ENCODE measurements at places on chromosomes 7 and 10.

- no peak for DNase-seq
These were observed 13.4 kb downstream of the BLNK start for GRCh38 chr10:96257944-96258343.

DNA sequence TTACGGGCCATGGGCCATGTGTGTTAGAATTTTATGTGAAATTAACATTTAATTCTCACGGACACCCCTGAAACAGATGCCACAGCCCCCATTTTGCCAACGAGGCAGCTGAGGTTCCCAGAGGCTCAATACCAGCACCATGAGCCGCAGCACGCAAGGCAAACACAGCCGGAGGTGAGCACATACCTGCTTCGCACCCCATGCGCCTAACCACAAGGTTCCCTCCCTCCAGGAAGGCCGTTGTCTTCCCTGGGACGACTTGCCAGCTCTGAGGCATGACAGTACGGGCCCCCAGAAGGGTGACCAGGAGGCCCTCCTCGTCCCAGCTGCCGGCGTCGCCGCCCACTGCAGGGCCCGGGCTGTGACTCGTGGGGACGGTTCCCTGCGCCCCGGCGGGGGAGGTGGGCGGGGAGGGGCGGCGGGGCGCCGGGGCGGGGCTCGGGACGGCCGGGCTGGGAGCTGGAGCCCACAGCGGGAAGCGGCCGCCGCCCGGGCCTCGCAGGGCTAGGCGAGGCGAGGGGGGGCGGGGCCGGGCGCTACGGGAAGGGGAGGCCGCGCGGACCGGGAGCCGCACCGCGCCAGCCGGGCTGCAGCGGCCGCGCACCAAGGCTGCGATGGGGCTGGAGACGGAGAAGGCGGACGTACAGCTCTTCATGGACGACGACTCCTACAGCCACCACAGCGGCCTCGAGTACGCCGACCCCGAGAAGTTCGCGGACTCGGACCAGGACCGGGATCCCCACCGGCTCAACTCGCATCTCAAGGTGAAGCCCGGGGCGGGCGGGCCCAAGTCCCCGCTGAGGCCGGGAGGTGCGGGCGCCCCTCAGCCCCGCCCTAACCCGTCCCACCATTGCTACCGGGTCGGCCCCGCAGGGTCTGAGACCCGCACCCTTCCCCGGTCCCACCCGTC lies at the start of gene CAV2:
Gene CAV2, plus strand, starts transcription at position 571 of the 910 bp plus-strand sequence. Its CDS starts 44 bp downstream, at position 615.
- DNase-seq: no peak

DNA sequence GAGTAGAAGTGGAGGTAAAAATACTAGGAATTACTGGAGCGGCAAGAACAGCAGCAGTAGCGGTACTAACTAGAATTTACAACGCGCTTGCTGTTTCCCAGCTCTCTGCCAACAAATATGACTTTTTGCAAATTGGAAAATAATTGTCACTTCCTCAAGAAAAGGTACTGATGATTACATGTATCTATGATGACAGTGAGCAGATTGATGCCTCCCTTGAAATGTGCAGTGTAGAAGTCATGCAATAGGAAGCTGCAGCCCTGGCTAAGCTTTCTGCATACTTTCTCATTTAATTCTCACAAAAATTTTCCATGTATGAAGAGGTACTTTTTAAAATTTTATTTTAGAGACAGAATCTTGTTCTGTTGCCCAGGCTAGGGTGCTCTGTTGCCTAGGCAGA lies 49.9 kb downstream of the ANK3 start:
- DNase-seq: no peak

DNA sequence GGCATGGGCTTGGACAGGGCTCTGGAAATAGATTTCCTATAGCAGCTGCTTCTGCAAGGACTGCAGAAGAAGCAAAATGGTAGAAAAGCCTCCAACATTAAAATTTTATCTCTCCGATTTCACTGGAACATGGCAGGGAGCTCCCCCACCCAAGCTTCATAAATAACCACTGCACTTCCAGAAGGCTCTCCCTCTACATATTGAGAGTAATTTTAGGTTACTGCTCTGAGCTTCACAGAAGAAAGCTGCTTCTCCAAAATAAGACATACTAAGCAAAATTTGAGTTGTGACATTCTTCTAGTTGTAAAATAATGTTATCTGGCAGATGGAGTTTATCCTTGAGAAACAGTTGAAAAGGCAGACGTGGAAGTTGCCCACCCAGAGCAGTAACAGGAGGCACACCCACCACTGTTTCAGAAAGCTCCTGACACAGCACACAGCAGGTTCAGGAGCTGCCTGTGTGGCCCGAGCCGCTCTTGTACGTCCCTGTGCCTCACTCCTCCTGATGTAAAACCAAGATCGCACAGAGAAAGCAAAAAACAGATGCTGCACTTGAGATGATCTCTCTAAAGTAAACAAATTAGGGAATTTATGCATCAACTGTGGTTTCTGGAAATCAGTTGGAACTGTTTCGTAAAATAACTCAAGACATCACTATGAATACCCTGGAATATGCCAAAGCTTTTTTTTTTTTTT lies 621.0 kb downstream of the PARD3 start:
- DNase-seq: no peak

DNA sequence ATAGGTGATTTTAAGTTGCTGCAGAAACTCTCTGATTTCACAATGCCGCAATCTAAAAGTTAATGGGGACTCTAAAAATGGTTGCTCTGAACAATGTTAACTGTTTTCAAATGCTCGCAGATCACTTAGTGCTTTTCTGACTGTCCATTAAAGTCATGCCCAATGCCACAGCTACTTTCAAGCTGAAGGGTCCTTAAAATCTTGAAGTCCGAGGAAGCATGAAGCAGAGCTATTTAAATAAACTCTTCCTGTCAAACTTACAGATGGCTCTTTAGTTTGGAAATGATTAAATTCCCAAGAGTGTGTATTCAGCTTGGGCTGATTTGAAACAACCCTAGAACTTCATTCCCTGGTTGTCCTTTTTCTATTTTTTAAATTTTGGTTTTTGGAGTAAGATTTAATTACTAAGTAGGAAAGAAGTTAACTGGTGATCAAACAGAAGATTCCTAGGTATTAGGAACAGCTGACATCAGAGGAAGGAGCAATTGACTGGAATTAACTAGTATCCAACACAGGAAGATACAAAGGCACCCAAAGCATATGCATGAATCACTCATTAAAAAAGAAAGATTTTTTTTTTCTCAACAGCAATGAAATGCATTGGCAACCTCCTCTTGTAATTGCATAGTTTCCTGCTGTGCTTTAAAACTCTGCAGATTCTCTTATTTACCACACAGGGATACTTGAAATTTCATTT lies 105.1 kb downstream of the NRP1 start:
- no peak for DNase-seq

DNA sequence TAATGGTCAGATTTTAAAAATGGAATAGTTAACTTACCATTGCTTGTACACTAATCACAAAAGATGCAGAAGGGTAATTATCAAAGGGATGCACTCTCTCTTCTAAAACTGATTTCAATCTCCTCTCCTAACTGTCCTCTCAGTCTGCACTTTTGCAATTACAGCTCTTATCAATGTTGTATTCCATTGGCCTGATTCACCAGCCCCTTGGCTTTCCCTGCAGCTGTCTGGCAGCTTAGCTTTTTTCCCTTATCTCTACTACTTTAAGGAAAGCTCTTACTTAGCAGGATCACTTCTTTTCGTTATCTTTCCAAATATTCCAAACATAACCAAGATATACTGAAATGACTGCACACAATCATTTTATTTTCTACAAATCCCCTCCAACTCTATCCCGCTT lies 448.8 kb downstream of the GRM8 start:
- DNase-seq: no peak

DNA sequence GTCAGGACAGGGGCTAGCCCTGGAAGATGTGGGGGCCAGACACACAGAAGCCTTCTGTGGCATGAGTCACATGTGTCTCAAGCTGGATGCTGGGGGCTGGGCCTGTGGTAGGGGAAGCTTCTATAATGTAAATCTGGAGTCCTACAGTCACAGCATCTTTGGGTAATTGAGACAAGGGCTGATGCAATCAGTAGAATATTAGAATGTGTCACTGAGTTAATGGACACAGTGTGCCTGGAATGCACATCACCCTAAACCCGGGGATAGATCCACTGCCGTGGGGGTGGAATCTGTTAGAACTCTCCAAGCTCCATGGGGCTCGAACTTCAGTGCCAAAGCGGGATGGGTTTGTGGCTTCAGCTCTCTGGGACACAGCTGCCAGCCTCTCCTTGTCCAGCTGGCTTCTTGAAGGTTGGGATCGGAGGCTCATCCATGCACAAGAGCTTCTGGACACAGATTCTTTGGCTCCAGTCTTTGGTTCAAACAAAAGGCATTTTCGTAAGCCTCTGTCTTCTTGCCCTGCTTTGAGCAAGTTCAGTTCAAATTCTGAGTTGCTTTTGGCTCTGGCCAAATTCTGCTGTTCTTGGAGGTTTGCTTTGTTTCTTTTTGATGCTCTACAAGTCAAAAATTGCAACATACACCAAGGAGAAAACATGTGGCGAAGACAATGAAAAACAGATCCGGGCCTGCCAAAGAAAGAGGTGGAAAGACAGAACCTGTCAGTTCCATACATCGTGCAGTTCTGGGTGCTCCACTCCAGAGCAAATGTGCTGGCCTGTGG lies 194.8 kb upstream of the ZNF32 start:
- no peak for DNase-seq

GRCh38 chr10:22086730-22087401 lies 83.3 kb upstream of the DNAJC1 start:
- DNase-seq: no peak

GRCh38 chr10:52410916-52411315 lies 96.8 kb downstream of the DKK1 start:
- no peak for DNase-seq

GRCh38 chr10:79182781-79183467 lies 114.2 kb downstream of the ZMIZ1 start:
- DNase-seq: no peak

DNA sequence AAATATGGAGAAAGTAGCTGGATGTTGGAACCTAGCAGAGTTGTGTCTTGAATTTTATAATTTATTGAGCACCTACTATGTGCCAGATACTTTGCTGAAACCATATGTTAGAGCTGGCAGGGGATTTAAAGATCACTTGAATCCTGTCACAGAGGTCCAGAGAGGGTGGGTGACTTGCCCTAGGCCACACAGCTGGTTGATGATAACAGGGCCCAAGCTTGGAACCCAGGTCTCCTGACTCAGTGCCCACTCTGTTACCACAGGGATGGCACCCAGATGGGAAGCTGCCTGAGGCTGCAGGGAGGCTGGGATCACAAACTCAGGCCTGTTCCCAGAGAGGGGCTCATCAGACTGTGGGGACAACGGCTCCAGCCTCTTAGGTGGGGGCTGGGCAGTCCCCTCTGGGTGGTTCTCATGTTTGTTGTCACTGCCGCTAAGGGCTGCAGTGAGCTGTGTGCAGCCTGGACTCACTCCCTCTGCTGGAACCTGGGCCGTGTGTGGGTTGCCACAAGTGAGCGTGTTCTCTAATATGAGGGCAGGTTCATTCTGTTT lies 18.6 kb downstream of the GOLGA7B start:
- DNase-seq: no peak

GRCh38 chr10:124917428-124918190 lies 24.3 kb upstream of the ZRANB1 start:
- DNase-seq: peak; percentile 38

- DNase-seq: no peak
These were observed 38.7 kb upstream of the KIAA1217 start for GRCh38 chr10:24170199-24170598.

DNA sequence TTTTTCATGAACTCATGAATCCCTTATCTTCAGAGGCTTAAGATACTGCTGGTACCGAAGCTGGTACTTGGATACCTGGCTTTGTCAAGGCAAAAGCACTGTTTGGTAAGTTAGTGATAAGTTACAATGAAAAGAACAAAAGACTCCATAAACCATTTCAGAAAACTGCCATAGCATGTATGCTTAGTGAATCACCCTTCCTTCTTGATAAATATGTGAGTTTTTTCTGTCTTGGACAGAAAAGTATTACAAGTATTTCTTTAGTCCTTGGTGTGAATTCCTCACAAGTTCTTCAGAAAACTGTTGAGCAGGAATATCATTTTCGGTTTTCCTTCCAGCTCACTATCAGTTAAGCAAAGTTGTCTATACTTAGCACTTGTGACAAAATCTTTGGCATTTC lies 25.6 kb downstream of the PUS7 start:
- DNase-seq: no peak

GRCh38 chr10:70695241-70696030 lies 23.1 kb downstream of the ADAMTS14 start:
- no peak for DNase-seq

DNA sequence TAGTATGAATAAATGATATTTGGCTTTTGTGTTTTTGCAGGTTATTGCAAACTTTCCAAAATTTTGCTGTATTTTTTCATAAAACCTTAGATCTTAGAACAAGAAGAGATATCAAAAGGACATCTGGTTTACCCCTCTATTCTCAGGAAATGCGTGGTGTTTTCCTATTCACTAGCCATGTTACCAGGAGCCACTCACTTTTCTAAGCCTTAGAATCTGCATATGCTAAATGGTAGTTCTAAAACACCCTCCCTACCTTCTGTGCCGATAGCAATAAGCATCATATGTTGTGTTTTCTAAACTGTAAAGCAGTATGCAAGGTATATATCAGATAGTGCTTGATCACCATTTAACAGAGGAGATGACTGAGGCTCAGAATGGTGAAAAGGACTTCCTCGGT lies 715.0 kb upstream of the CELF2 start:
- DNase-seq: no peak

DNA sequence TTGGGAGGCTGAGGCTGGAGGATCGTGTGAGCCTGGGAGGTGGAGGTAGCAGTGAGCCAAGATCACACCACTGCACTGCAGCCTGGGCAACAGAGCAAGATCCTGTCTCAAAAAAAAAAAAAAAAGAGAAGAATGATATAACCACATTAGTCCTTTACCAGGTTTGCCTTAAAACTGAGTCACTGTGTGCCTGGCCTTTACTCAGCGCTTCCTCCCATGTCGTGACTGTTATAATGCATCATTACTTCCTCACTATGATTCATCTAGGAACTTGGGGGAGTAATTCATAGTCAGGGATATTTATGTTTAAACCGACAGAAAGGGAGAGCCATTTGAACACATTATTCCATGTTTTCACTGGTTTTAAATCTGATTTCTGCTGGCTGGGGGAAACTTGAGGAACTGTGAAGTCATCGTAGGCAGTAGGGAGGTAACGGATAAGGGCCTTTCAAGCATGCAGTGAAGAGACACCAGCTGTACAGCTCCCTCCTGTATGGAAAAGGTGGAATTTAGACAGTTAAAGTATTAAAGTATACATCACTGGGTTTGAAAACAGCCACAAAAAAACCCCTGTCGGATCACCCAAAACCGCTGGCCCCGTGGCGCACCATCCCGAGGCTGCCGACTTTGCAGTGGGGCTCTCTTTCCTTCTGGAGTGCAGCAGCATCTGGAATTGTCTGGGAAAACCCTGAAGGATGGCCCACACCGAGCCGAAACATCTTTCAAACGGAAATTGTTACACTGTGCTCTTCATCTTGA lies 119.8 kb downstream of the NKX6-2 start:
- peak; percentile 35 for DNase-seq

DNA sequence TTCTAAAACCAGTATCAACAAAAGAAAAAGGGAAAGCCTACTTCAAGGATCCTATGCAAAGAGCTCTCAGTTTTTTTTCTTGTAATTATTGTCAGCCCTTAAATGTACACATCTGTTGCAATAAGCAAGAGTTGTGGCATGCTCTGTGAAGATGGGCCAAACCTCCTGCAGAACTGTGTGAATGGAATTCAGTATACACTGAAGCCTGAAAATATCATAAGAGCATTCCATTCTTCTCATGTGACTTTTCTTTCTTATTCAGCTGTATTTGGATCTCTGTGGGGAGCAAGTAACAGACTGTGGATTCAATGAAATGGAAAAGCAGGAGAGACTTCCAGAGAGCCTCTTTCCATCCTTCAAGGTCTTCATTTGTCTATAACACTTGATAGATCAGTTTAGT lies 130.7 kb downstream of the SAMD9 start:
- DNase-seq: no peak

All from stimulated activated CD4-positive, alpha-beta T cell treated with anti-CD3 and anti-CD28 coated beads, Interleukin-4, amount 100 ng/mL, for 24 hours (primary cell).